ENCODE measurements at places on chromosomes 7 and 10.

DNA sequence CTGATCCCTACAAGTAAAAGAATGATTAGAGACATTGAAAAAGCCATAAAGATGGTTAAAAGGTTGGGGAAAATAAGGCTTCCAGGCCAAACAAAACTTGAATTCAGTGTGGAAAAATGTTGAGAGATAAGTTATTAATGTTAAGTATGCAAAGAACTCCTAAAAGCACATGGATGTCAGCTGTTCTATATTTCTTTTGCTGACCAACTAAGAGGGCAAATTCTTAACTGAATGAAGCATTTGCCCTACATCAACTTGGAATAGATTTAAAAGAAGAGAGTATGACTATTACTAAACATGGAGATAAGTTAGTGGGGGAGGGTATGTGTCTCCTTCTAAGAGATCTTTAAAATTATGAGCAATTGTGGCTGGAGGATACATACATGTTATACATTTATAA, 124.8 kb downstream of the KIAA1217 start:
- no peaks in the 10 kb centered on the region for H3K36me3 ChIP-seq
- DNase-seq, result no peak
- H3K4me1 ChIP-seq, result peaks cover 6% of the 10 kb centered on the region
- no peaks in the 10 kb centered on the region for H3K27me3 ChIP-seq

DNA sequence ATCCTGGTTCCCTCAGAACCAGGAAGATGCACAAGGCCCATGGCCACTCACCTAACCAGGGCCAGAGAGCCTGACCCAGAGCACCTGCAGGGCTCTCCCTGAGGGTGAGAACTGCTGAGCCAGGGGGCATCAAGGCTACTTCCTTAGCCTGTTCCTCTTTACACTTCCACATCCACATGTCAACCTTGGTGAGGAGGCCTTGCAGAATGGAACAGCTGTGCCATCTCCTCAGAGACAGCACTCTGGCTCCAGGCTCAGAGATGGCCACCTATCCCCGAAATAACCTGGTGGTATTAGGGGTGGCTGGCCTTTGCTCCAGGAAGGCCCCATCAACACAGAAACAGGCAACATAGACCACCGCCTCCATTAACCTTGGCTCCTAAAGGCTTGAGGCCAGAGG, 473.0 kb downstream of the RPS24 start:
- no peaks in the 10 kb centered on the region for H3K36me3 ChIP-seq
- DNase-seq, result no peak
- H3K4me1 ChIP-seq, result no peaks in the 10 kb centered on the region
- H3K27me3 ChIP-seq, result no peaks in the 10 kb centered on the region
- H3K4me3 ChIP-seq, result no peak overlapping the region

GRCh38 chr10:75640803-75641202, 209.4 kb downstream of the LRMDA start:
- no peak overlapping the region for H3K4me3 ChIP-seq
- H3K27ac ChIP-seq, result no peak overlapping the region
- peaks cover 3% of the 10 kb centered on the region for H3K27me3 ChIP-seq
- DNase-seq, result no peak
- H3K36me3 ChIP-seq, result no peaks in the 10 kb centered on the region

DNA sequence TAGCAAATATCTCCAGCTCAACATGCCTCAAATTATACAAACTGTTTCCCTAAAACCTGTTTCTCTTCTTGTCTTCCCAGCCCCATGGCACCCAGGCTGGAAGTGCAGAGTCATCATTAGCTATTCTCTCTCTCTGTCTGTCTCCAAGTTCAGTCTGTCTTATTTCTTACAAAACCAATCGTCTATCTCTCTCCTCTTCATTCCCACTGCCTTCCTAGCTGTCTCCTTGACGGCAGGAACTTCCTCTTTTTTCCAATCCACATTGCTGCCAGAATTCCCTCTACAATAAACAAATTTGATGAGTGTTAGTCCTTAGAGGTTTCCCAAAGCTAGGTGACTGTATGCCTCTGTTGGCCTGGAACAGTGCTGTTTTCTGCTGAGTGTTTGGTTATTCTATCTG, 14.9 kb upstream of the ZNRF2 start:
- no peak overlapping the region for H3K4me3 ChIP-seq
- no peak overlapping the region for H3K27ac ChIP-seq
- peaks cover 3% of the 10 kb centered on the region for H3K4me1 ChIP-seq
- H3K36me3 ChIP-seq, result no peaks in the 10 kb centered on the region
- no peak for DNase-seq

- no peak overlapping the region for H3K4me3 ChIP-seq
- peaks cover 2% of the 10 kb centered on the region for H3K36me3 ChIP-seq
- no peak for DNase-seq
- H3K4me1 ChIP-seq, result peaks cover 22% of the 10 kb centered on the region
- no peaks in the 10 kb centered on the region for H3K27me3 ChIP-seq
Observed at GRCh38 chr7:100122067-100122466, 2.6 kb downstream of the CNPY4 start.

DNA sequence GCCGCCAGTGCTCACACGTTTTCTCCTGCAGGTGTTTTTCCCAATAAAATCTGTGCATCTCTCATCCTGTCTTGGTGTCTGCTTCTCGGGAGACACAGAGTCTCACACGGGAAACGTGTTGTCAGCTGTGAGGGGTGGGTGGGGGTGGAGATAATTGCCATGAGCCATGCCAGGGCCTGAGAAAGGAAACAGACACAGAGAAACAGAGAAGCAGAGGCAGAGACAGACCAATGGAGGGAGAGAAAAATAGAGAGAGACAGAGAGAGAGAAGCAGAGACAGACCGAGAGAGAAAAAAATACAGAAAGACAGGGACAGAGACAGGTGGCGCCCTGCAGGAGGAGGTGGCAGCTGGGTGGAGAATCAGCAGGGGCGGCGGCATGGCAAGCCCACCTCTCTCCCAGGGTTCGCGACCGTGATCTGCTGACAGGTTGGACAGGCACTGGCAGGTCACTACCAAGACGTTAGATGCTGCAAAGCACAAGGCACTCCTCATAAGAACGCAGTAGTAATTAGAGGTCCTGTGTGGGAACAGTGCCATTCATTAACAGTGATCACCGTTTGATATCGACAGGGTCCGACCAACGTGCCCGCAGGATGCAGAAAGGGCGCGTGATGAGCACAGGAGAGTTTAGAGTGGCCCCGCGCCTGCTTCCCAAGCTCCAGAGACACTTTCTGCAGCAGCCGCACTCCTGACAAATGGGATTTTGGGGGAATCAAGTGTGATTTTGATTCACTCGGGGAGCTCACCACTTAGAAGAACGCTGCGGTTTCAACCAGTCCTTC, 70.5 kb upstream of the INSIG1 start:
- H3K36me3 ChIP-seq, result no peaks in the 10 kb centered on the region
- peaks cover 51% of the 10 kb centered on the region for H3K4me1 ChIP-seq
- no peak overlapping the region for H3K4me3 ChIP-seq
- DNase-seq, result no peak

GRCh38 chr7:137262599-137262998, 80.9 kb downstream of the PTN start:
- no peak overlapping the region for H3K27ac ChIP-seq
- no peak for DNase-seq
- H3K4me3 ChIP-seq, result no peak overlapping the region
- no peaks in the 10 kb centered on the region for H3K27me3 ChIP-seq
- peaks cover 11% of the 10 kb centered on the region for H3K36me3 ChIP-seq

DNA sequence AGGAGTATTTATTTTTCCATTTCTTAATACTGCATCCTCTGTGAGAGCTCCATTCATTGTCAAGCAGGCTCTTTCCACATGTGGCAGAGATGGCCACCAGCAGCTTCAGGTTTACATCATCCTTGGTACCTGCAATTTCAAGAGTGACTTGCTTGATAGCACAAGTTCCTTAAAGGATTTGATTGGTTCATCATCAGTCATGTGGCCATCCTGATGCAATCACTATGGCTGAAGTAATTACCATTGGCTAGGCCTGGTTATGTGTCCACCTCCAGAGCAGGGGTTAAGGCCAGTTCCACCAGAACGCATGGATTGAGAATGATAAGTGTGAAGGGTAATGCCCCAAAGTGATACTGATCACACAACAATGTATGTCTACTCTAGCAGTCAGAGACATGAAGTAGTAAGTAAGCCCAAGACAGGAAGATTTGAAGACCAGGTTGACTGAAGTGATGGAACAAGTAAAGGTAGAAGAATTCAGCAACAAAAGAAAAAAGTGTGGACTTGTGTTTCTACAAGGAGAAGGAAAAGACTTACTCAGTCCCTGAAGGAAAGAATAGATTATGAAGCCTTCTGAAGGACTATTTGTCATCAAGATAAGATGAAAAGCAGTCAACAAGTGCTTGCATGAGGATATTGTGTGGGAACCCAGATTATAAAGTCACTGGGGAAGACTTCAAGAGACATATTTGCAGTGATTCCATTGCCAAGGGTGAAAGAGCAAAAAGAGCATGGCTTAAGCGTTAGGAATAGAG, 26.4 kb upstream of the PRKAR2B start:
- no peaks in the 10 kb centered on the region for H3K27me3 ChIP-seq
- H3K36me3 ChIP-seq, result no peaks in the 10 kb centered on the region
- peaks cover 34% of the 10 kb centered on the region for H3K4me1 ChIP-seq
- H3K4me3 ChIP-seq, result no peak overlapping the region
- no peak for DNase-seq
- H3K27ac ChIP-seq, result no peak overlapping the region

DNA sequence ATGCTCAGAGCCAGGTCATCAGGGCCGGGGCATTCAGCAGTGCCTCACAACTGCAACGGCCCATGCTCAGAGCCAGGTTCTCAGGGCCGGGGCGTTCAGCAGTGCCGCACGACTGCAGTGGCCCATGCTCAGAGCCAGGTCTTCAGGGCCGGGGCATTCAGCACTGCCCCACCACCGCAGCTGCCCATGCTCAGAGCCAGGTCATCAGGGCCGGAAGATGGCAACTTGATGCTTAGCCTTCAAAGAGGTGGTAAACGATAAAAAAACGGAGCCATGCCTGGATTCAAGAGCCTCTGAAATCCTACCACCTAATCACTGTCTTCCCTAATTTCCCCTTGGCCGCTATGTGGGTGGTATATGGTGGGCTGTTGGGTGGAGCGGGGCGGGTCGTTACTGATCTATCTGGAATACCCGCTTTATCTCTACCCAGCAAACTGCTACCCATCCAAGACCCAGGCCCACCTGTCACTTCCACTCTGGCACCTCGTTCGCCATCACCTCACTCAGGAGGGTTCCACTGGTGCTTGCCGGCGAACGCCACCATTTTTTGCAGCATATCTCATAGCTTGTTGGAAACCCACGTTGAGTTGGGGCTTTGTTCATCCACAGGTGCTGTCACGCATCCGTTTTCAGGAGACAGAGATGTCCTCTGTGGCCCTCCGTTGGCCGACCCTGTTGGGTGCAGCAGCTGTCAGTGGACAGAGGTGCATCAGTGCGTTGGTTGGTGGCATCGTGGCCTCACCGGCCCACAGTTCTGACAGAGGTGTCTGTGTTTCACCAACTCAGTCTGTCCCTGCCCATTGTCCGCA, 221.1 kb downstream of the EBF3 start:
- DNase-seq, result peak; percentile 6
- no peak overlapping the region for H3K27ac ChIP-seq
- H3K36me3 ChIP-seq, result peaks cover 18% of the 10 kb centered on the region
- 0 out of 2 replicates have a peak, but pooled peaks cover 2% of the 10 kb centered on the region for H3K4me1 ChIP-seq
- H3K4me3 ChIP-seq, result no peak overlapping the region
- H3K27me3 ChIP-seq, result no peaks in the 10 kb centered on the region

GRCh38 chr10:48361176-48361575, 54.7 kb downstream of the MAPK8 start:
- H3K27me3 ChIP-seq, result no peaks in the 10 kb centered on the region
- H3K27ac ChIP-seq, result no peak overlapping the region
- H3K4me1 ChIP-seq, result peaks cover 17% of the 10 kb centered on the region
- no peaks in the 10 kb centered on the region for H3K36me3 ChIP-seq

- H3K27me3 ChIP-seq, result no peaks in the 10 kb centered on the region
- H3K27ac ChIP-seq, result no peak overlapping the region
- H3K4me1 ChIP-seq, result peaks cover 16% of the 10 kb centered on the region
- H3K36me3 ChIP-seq, result no peaks in the 10 kb centered on the region
- H3K4me3 ChIP-seq, result no peak overlapping the region
Observed at GRCh38 chr10:104445359-104445758, 91.7 kb downstream of the CFAP58 start.

DNA sequence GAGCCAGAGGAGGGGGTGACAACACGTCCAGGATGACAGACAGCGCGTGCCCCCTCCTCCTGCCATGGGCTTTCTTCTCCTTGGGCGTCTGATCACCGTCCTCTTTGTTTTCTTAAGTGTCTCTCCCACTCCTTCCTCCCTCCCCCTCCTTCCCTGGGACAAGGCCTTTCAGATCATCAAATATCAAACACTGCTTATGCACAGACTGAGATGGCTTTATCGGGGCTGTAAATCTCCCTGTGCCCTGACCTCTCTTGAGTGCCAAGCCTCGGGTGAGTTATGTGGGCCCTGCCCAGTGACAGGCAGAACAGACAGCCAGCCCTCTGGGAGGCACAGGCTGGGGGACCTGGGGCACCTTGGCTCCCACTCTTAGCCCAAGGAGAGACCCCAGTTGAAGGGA, 116.4 kb downstream of the C10orf105 start:
- DNase-seq, result no peak
- peaks cover 22% of the 10 kb centered on the region for H3K4me1 ChIP-seq
- H3K4me3 ChIP-seq, result no peak overlapping the region
- no peaks in the 10 kb centered on the region for H3K36me3 ChIP-seq
- H3K27me3 ChIP-seq, result no peaks in the 10 kb centered on the region
- 0 out of 2 replicates have a peak overlapping the region, but pooled peaks have one; percentile 46 for H3K27ac ChIP-seq

DNA sequence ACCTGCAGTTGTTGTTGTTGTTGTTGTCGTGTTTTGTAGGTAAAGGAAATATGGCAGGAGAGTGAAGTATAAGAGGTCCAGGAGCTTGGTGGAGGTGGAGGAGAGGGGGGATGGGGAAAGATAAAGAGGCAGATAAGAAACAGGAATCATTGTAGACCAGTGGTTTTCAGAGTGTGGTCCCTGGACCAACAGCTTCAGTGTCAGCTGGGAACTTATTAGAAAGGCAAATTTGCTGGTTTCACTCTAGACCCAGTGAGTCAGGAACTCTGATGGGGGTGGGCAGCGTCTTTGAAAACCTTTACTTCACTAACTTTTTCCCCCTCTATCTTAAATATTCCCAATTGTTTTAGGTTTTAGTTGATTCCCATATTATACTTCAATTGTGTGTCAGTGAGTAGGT, 241.5 kb downstream of the AUTS2 start:
- H3K4me1 ChIP-seq, result peaks cover 51% of the 10 kb centered on the region
- H3K27ac ChIP-seq, result no peak overlapping the region
- H3K36me3 ChIP-seq, result no peaks in the 10 kb centered on the region
- peaks cover 3% of the 10 kb centered on the region for H3K27me3 ChIP-seq

- H3K27ac ChIP-seq, result no peak overlapping the region
- DNase-seq, result no peak
Observed at GRCh38 chr7:69049326-69049725, 548.9 kb upstream of the AUTS2 start.

DNA sequence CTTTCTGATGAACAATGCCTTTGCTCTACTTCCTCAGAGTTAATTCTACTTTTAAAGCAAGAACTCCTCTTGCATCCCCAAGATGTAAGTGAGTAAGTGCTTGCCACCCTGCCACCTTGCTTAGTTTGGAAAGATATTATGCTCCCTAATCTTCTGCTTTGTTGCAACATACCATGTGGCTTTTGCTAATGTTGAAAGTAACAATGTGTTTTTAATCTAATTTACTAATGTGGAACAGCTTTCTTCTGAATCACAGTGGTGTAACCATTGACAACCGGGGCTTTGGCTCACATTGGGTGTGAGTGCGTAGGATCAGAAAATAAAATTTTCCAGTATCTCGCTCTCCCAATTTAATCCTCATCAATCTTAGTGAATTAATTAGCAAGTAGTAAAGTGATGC, 254.1 kb upstream of the PTER start:
- peaks cover 21% of the 10 kb centered on the region for H3K36me3 ChIP-seq
- peaks cover 17% of the 10 kb centered on the region for H3K4me1 ChIP-seq
- no peak overlapping the region for H3K27ac ChIP-seq
- no peak overlapping the region for H3K4me3 ChIP-seq
- peaks cover 4% of the 10 kb centered on the region for H3K27me3 ChIP-seq
